ENCODE measurements at places on chromosomes 12 and 14. TPM values are rescaled to one million over a fixed set of nuclear protein-coding genes. Genes with fewer than 3 reads are reported as not detected.

SMCO2 gene
- polyA plus RNA-seq, result not detected

ESPL1 gene
- polyA plus RNA-seq, result not detected

SLC10A1 gene
- polyA plus RNA-seq, result 0.23 TPM

CFAP251 gene
- polyA plus RNA-seq, result 3.4 TPM

KRT5 gene
- polyA plus RNA-seq, result not detected

ETFBKMT gene
- 6.2 TPM for polyA plus RNA-seq
